NCI-H1930 (cell line): ENCODE measurements at places on chromosomes 7 and 10.

- DNase-seq = no peak
Measured at GRCh38 chr7:156661637-156662036, 21.1 kb downstream of the RNF32 start.

DNA sequence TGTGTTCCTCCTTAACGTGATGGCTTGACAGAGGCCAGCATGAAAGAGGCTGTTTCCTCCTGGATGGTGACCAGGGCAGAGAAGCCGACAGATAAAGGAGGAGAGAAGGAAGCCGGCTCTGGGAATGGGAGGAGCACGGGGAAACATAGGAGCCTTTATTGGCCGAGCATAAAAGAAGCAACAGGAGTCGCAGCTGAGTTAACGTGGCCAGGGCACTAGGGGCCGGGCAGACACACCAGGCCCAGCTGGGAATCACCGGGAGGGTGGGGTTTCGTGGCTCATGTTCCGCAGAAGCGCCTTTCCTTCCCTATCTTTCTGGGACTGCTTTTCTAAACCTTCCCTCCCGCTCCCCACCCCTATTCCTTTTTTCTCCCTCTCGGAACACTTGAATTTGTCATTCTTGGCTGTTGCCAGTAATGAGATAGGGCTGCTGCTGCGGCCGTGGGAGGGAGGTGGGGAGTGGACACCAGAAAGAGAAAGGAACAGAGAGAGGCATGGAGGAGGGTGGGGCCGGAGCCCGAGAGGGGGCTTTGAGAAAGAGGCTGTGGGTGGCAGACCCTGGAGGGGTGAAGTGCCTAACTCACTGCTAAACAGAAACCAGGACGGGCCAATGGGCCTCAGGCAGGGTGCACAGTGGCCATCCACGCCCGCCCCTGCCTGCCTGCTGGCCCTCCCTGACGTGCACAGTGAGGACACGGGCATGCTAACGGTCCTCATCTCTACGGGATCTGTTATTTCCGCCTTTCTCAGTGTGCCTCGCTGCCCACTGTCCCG lies 65.2 kb downstream of the COL13A1 start:
- no peak for DNase-seq

DNA sequence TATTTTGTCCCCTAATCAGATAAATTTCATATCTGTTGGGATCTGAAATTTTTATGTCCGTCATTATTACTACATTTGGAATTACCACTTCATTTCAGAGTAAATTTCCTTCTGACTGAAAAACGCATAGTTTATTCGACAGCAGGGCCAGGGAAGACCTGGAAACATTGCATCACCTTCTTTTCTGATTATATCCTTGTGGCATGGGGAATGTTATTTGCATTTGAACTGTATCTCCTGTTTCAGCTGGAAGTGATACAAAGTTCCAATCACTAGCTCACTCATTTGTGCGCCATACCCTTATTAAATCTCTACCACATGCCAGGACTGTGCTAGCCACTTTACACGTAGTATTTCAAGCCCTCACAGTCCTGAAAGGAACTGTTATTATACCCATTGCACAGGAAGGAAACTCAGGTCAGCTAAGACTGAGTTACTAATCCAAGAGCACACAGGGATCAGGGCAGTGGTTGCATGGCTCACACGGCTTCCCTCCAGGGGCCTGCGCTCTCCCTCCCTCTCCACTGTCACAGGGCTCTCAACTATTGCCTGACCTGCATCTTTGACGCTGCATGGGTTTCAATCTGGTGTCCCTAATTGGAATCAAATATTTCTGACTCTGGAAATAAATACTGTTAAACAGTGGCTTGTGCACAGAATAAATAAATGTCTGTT lies 84.4 kb upstream of the NANOS1 start:
- DNase-seq = no peak

DNA sequence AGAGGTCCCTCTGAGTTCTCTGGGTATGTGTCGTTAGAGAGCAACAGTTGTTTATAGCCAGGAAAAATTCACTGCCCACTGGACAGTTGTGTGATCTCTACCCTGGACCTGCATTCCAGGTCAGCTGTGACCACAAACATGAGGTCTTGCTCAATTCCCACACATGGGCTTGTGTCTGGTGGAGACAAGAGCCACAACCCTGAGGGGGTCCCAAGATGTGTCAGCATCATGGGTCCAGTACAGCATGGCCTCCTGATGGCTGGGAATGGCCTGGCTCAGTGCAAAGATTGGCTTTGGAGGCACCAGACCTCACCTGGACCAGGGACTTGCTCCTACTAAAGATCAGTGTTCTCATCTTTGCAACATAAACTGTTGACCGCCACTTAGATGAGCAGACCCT lies 751.6 kb downstream of the GRID1 start:
- DNase-seq = no peak

- DNase-seq = no peak
Measured at GRCh38 chr7:1679966-1680730, 10.1 kb downstream of the ELFN1 start.

- no peak for DNase-seq
Measured at GRCh38 chr7:107396990-107397389, 72.9 kb upstream of the GPR22 start.

DNA sequence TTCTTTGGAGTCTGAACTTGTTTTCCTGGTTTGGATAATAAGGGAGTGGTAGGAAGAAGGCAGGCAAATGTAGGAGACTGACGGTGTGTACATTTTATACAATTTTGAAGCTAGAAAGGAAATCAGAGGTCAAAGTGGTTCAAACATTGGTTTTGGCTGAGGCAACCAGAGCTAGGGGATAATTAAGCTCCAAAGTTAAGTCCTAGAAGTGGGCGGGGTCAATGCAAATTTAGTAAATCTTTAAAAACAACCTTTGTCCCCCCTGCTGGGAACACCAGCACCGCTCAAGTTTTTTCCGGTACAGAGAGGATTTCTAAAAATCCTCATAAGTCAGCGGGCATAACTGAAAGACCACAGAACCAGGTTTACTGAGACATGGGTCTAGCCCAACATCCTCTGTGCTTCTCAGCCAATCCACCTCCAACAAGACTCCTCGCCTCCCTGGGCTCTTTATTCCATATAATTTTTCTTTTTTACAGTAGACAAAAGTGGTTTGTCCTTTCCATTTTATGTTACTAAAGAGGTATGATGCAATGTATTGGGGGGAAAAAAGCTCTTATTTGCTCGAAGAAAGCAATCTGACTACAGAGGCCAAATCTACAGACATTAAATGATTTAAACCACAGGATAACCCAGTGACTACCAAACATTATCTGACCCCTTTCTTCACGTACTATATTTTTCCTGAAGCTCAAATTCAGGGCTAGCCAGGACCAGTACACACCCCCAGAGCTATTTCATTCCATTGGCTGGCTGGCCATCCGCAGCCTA lies 1.6 kb downstream of the GLUD1 start:
- DNase-seq = no peak

DNA sequence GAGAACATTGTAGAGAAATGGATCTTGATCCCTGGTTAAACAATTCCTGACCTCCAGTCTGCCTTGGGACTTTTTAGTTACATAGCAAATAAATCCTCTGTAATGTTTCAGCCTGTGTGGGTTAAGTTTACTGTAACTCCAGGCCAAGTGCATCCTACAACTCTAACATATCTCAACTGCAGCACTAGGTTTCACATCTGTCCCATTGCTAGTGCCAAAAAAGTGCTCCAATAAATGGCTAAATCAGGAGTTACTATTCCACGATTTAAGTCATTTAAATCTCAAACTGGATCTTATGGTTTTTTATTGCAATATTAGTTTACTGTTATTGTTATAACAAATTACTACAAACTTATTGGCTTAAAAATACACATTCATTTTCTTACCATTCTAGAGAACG lies 479.6 kb downstream of the GPAM start:
- no peak for DNase-seq

- no peak for DNase-seq
Measured at GRCh38 chr10:68564712-68565111, 4.6 kb downstream of the TET1 start.

- no peak for DNase-seq
Measured at GRCh38 chr7:92133133-92133736, 1.0 kb downstream of the CYP51A1 start.

GRCh38 chr7:20329389-20330238 lies 1.1 kb upstream of the ITGB8 start:
- peak; percentile 48 for DNase-seq

GRCh38 chr10:28952523-28952922 lies 275.2 kb downstream of the BAMBI start:
- no peak for DNase-seq

DNA sequence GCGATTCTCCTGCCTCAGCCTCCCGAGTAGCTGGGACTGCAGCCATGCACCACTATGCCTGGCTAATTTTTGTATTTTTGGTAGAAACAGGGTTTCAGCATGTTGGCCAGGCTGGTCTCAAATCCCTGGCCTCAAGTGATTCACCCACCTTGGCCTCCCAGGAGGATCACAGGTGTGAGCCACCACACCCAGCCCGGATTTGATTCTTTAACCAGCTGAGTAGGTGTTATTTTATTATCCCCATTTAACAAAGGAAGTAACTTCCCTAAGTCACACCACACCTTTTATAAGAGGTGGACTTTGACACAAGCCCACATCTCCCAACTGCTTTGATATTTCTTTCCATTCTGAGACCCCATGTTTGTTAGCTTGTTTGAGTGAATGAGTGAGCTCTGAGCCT lies 25.0 kb downstream of the SLC25A28 start:
- DNase-seq = no peak

DNA sequence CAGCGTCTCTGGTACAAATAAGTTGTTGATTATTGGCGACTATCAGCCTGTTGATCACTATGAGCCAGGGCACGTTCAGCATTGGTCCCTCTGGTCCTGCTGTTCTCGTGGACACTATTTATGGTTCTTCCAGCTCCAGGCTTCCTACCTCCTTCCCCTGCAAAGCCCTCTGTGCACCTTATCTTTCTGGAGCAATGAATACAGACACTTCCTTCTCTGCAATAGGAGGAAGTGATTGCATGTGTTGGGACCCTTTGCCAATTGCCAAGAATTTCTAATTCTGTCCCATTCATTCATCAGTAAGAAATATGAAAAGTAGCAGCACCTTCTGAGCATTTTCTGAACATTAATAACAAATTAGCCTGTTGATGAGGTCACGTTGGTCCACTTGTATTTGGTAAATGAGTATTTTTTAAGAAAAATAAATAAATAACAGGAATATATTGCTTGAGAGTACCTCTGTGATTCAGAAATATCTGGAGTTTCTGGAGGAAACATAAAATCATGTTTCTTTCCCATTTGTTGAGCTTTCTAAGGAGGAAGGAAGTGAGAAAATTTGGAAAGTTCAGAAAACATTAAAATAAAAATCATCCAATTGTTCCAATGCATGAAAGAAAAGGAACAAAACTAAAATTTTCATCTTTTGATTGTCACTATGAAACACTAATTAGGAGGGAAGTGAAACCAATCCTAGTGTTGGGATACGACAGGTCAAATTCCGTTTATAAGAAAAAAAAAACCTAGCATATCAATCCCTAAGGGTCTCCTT lies 259.1 kb upstream of the KLF6 start:
- DNase-seq = no peak

- no peak for DNase-seq
Measured at GRCh38 chr10:91883549-91884444, 25.5 kb downstream of the FGFBP3 start.

- no peak for DNase-seq
Measured at GRCh38 chr7:25313526-25313925, 85.2 kb upstream of the NPVF start.

DNA sequence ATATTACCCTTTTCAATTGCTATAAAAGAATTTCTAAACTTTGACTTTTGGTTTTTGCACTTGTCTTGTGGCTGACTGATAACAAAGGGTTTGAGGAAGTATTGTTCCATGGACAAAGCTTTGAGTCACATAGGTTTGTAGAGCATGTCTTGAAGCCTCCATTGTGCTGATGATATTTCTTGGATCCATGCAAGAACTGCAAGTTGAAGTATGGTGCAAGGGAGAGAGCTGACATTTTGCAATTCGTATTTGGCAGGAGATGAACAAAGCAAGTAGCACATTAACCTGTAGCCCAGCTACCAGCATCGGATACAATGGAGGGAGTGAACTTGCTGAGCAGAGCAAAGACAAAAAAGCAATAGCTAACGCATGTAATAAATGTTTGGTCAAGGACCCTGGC lies 23.4 kb downstream of the MGAM2 start:
- DNase-seq = no peak

GRCh38 chr7:20779041-20779440 lies 7.6 kb downstream of the SP8 start:
- DNase-seq = no peak

GRCh38 chr7:82397879-82398524 lies 45.6 kb downstream of the CACNA2D1 start:
- no peak for DNase-seq

GRCh38 chr10:93604146-93604545 lies 3.1 kb upstream of the RBP4 start:
- no peak for DNase-seq

DNA sequence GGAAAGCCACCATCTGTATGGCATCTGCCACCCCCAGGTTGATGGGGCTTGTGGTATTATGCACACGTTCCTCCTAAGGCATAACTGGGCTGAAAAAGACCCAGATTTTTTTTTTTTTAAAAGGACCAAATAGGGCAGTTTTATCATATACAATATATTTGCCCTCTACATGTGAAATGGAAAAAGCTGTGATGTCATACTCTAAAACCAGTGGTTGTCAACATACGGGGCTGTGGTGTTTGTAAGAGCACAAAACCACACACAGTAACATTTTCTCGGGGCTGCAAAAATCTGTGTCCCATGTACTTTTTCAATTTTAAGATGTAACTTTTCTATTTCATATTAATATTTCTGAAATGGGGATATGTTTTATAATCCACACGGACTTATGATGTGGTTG lies 34.9 kb downstream of the FAM171A1 start:
- no peak for DNase-seq

- no peak for DNase-seq
Measured at GRCh38 chr10:94108200-94108599, 114.5 kb downstream of the PLCE1 start.

DNA sequence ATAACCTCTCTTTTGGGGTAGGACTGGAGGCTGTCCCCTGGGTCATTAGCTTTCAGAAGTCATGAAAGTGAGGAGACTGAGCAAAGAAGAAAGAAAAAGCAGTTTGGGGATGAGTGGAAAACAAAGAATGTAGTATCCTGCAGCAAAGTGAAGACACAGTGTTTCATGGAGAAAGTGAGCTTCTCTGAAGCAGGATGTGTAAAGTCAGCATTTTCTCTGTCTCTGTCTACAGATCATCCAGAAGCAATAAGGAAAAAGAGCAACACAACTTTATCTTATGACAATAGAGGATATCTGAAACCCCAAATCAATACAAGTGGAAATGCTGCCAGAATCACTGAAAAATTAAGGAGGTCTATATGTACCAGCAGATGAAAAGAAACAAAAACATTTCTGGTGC lies 28.4 kb upstream of the ZNF248 start:
- DNase-seq = no peak

DNA sequence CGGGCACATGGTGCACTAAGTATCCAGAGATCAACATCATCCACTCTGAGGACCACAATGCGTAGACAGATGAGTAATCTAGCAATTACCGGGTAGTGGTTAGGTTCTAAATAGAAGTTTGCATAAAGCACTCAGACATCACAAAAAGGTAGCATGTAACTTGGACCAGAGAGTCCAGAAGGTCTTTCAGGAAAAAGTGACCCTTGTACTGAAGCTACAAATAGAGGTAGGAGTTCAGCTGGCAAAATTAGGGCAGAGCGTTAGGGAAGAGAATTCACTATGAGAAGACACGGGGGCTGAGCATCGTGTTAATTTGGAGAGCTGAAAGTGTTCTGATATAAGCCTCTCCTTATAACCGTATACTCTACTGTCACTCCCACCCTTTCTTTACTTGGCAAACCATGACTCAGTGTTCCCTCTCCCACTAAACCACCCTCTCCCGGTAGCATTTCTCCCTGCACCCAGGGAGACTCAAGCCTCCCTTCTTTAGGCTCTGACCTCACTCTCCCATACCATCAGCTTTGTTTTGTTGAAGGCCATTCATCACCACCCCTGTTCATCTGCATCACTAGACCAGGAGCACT lies 222.2 kb upstream of the FZD1 start:
- DNase-seq = no peak
